A549 treated with CpdA at 1 μM for 4 hours (cell line): ENCODE measurements at places on chromosomes 12 and 14. TPM values are rescaled to one million over a fixed set of nuclear protein-coding genes. Genes with fewer than 3 reads are reported as not detected.

Gene PTCSC3
- not detected in 5 replicates for total RNA-seq

Gene EPYC
- total RNA-seq = not detected in 5 replicates

Gene ZNF84
- 11.8 to 15.7 TPM (median 12.4 TPM) in 5 replicates for total RNA-seq

Gene LGR5
- 0.08 TPM in 1 of 5 replicates, not detected in the others for total RNA-seq

Gene FOXG1
- 0.09 to 0.17 TPM (median 0.10 TPM) in 5 replicates for total RNA-seq

Gene RNU6-8
- not detected in 5 replicates for total RNA-seq

Gene ACSS3
- 0.01 TPM in 1 of 5 replicates, not detected in the others for total RNA-seq

Gene PRR13
- 303 to 418 TPM (median 388 TPM) in 5 replicates for total RNA-seq

Gene KRT7
- total RNA-seq = 3,689 to 4,475 TPM (median 3,814 TPM) in 5 replicates

Gene RCOR1
- total RNA-seq = 20.1 to 29.5 TPM (median 25.3 TPM) in 5 replicates

Gene RD3L
- not detected in 5 replicates for total RNA-seq

Gene ART4
- not detected in 5 replicates for total RNA-seq

Gene CMA1
- not detected in 5 replicates for total RNA-seq

Gene SLC17A8
- total RNA-seq = not detected in 5 replicates

Gene KRR1
- total RNA-seq = 57.7 to 109 TPM (median 67.1 TPM) in 5 replicates

Gene KCNMB4
- total RNA-seq = 0.10 to 0.18 TPM (median 0.12 TPM) in 5 replicates

Gene CORO1C
- 172 to 211 TPM (median 193 TPM) in 5 replicates for total RNA-seq

Gene TAS2R50
- total RNA-seq = not detected in 5 replicates

Gene KLRK1
- total RNA-seq = not detected in 5 replicates

Gene CRIP1
- 1,651 to 1,885 TPM (median 1,685 TPM) in 5 replicates for total RNA-seq

Gene NPFF
- not detected in 5 replicates for total RNA-seq

Gene CCDC197
- not detected in 5 replicates for total RNA-seq

Gene RNASE7
- not detected in 5 replicates for total RNA-seq

Gene RTL1
- total RNA-seq = 0.23 to 0.35 TPM (median 0.31 TPM) in 5 replicates

Gene RFX4
- total RNA-seq = not detected in 5 replicates

Gene PRR4
- 1.5 to 4.3 TPM (median 3.3 TPM) in 5 replicates for total RNA-seq

Gene CABP1
- 0.14 to 0.30 TPM (median 0.29 TPM) in 4 of 5 replicates, not detected in the other for total RNA-seq

Gene MMP14
- 0.61 to 0.91 TPM (median 0.84 TPM) in 5 replicates for total RNA-seq

Gene KRT73
- not detected in 5 replicates for total RNA-seq

Gene GPATCH2L
- 19.0 to 25.1 TPM (median 23.0 TPM) in 5 replicates for total RNA-seq

Gene MYL2
- not detected in 5 replicates for total RNA-seq

Gene CMKLR1
- total RNA-seq = not detected in 5 replicates

Gene CCND2
- not detected in 5 replicates for total RNA-seq

Gene FAIM2
- 0.06 to 0.14 TPM in 2 of 5 replicates, not detected in the others for total RNA-seq

Gene HEBP1
- 53.8 to 67.2 TPM (median 59.4 TPM) in 5 replicates for total RNA-seq

Gene C1S
- 36.8 to 62.7 TPM (median 41.0 TPM) in 5 replicates for total RNA-seq

Gene GLT1D1
- total RNA-seq = not detected in 5 replicates

Gene KTN1
- 105 to 157 TPM (median 114 TPM) in 5 replicates for total RNA-seq

Gene RHOJ
- total RNA-seq = not detected in 5 replicates

Gene PLA2G1B
- total RNA-seq = not detected in 5 replicates

Gene VDR
- total RNA-seq = 2.9 to 4.1 TPM (median 3.2 TPM) in 5 replicates
